Sigmoid colon (tissue), 7 donors: ENCODE measurements at places on chromosomes 12 and 14. TPM values are rescaled to one million over a fixed set of nuclear protein-coding genes. Genes with fewer than 3 reads are reported as not detected.

The OLR1 gene
- 0.36 TPM for total RNA-seq

DNA sequence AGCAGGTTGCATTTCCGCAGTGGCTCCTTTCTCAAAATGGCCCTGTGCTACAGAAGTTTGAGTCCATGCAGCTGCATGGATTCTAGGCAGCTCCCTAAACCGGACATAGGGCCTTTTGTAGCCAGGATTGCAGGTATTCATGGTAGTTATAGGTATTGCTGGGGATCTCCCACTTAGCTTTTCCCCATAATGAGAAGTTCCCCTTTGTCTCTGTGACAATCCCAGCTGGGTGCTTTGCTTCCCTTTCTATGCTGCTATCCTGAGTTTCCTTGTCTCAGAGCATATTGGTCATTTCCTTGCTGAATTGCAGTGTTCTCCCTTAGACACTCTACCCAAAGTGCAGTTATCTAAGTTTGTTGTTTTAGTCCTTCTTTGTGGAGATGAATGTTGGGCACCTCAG, 120.9 kb upstream of the MIS18BP1 start:
- no peak for DNase-seq

DNA sequence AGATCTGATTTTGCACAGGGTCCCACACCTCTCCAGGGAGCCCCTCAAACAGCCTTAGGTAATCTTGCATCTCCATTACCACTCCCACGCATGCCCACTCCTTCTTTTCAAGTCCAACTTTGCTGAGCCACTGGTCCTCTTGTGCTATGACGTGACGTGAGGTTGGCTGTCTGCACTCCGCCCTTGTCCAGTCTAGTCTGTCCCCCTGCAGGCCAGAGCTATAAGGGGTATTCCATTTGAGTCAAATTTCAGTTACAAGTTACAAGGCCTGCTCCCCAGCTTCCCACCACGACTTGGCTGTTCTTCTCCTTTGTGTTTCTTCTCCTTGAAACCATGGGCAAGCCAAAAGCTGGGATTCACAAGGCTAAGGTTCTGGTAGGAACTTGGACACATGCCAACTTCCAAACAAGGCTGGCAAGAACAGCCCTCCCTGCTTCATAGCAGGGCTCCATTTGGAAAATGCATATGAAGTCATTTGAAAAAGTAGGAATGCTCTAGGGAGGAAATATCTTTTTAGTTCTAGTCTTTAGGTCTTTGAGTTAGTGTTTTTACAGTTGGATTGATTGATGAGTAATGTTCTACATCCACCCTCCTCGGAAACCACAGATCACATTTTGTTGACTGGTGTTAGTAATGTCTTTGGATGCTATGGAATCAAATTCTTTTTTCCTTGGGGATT, 49.1 kb downstream of the KCNA1 start:
- no peak for DNase-seq

- DNase-seq: no peak
Observed at GRCh38 chr12:51601241-51601640, 10.2 kb downstream of the SCN8A start.

GRCh38 chr12:115308918-115309317, 624.9 kb upstream of the TBX3 start:
- no peak for DNase-seq

DNA sequence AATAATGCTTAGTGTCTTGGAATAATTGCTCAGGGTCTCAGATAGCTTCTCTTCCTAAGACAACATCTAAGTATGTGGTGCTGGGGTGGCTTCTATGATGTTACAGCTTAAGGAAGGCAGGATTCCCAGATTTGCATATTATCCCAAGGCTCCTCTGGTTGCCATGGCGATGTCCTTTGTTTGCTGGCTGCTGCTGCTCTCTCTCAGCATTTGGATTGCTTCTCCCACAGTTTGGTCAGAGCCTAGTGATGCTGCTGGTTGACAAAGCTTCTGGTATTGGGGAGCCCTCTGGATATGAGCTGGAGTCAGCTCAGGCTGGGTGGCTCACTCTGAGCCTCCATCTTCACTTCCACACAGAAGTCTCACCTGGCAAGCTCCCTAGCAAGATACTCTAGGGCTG, 56.4 kb upstream of the FBXO33 start:
- no peak for DNase-seq

DNA sequence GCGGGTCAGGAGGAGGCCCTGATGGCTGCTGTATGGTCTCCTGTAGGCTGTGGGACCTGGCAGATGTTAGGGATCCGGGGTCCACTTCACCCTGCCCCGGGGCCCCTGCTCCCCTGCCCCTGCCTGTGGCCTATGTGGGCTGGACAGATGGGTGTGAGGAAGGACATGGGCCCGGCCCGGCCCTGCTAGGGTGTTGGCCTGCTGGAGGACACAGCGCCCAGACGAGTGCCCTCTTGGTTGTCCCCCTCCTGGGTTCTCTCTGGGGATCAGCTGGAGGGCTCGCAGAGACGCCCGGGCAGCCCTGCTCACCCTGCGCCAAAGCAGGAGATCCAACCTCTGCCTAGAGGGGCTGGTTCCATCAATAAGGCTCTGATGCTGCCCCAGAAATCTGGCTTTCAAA, 36.2 kb downstream of the BEGAIN start:
- no peak for DNase-seq

GRCh38 chr12:106594447-106594846, 11.6 kb downstream of the RFX4 start:
- DNase-seq: no peak

- no peak for DNase-seq
Observed at GRCh38 chr12:110475426-110475825, 6.8 kb downstream of the FAM216A start.

The FAIM2 gene
- 12.8 TPM for total RNA-seq

GRCh38 chr14:97178781-97179180, 381.6 kb downstream of the VRK1 start:
- DNase-seq: no peak

DNA sequence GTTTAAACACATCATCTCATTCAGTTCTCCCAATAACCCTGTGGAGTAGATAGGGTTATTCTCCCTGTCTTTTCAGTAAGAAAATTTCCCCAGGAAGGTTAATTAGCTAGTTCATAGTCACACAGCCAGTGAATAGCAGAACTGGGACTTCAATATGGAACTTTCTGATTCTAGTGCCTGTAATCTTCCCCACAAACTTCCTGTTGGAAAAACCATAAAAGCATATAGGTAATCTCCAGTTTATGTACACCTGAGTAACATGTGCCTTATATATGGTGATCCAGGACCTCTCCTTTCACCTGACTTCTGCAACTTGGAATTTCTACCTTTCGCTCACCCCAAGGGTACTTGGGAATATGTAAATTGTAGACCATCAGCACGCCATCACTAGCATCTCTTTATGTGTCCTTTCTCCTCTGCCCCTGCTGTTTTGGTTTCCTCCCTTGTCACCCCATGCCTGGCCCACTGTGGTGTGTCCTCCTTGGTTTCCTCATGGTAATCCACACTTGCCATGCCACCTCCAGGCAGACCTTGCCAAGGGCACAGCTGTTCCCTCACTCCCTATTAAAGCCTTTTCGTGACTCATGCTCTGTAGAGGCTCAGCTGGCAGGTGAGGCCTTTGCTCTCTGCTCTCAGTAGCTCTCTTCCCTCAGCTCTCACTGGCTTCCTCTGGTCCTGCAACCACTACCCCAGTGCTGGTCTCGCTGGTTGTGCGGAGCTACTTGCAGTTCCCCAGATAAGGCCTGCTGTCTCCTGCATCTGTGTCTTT, 16.7 kb downstream of the TBC1D30 start:
- no peak for DNase-seq

DNA sequence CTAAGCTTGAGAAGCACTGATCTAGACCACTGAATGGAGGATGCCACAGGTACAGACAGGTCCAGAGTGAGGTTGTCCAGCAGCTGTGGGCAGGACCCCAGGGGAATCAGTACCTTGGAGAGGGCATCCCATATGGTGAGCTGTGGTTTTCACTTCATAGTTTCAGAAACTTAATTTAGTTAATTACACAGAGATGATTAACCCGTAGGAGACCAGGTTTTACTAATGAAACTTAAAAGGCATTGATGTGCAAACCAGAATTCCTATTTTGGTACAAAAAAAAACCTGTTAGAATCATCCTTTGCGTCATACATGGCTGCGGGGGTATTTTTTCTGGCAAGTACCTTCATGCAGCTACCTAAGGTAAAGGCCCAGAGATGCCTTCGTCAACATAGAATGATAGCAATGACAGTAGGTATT, 159.3 kb downstream of the DACT1 start:
- no peak for DNase-seq

The MYH6 gene
- not detected for total RNA-seq

GRCh38 chr12:34294671-34295365, 272.5 kb downstream of the ALG10 start:
- DNase-seq: peak; percentile 51

The RNASE1 gene
- total RNA-seq: 148 TPM

GRCh38 chr14:89276424-89276975, 140.5 kb downstream of the FOXN3 start:
- DNase-seq: no peak

The C14orf180 gene
- total RNA-seq: not detected

The ASB2 gene
- total RNA-seq: 154 TPM

- no peak for DNase-seq
Observed at GRCh38 chr14:100804558-100805309, 21.2 kb upstream of the MEG3 start.

DNA sequence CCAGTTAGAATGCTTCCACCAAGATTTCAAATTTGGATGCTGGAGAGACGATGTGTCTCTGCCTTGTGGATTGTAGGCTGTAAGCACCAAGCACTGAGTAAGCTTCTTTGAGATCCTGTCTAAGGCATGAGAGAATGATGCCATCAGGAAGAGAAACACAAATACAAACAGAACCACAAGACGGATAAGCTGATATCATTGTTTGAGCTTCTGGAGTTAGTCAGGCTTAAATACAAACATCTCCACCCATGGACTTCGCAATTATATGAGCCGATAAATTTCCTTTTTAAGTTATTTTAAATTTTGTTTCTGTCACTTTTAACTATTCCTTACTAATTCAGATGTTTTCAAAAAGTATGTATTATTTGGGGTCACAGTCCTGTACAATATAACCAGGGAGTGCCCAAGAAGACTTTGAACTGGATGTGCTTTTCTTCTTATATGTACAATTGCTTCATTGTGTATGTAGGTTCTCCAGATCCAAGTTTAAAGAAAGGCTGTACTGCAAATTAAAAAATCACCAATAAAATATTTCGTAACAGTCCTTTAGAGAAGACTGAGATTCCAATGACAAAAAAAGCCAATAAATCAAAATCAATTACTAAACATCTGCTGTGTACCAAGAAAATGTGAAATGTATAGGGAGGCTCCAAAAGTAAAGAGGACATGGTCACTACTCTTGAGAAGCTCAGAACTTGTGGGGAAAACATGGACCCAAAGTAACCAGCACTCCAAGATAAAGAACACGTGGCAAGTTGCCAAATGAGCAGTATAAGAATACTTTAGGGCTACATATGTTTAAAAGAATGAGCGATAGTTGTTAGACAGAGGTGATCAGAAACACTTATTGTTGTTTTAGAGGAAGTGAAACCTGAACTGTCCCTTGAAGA, 274.1 kb downstream of the ADAMTS20 start:
- no peak for DNase-seq

The PRB2 gene
- not detected for total RNA-seq

DNA sequence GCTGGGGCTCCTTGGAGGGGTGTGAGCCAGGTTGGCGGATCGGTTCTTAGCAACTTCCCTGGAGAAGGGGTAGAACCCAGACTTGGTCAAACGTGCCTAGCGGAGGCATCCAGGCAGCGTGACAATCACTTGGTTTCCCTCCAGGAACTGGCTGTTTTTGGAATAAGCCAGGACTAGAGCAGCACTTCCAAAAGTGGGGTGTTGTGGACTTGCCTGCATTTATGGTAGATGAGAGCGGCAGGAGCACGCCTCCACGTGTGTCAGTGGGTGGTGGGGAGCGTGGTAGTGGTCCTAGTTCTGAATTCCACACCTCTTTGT, 2.8 kb downstream of the PRMT8 start:
- no peak for DNase-seq

The AMIGO2 gene
- 59.2 TPM for total RNA-seq

The SERPINA3 gene
- total RNA-seq: 80.9 TPM

GRCh38 chr12:124913474-124914391, 717 bp downstream of the UBC start:
- DNase-seq: peak; percentile 94

GRCh38 chr12:121532503-121533393, 48.1 kb downstream of the KDM2B start:
- DNase-seq: no peak

- peak; percentile 14 for DNase-seq
Observed at GRCh38 chr12:128783129-128783574, 40.6 kb downstream of the SLC15A4 start.

- no peak for DNase-seq
Observed at GRCh38 chr12:87025976-87026375, 769.8 kb upstream of the MGAT4C start.

DNA sequence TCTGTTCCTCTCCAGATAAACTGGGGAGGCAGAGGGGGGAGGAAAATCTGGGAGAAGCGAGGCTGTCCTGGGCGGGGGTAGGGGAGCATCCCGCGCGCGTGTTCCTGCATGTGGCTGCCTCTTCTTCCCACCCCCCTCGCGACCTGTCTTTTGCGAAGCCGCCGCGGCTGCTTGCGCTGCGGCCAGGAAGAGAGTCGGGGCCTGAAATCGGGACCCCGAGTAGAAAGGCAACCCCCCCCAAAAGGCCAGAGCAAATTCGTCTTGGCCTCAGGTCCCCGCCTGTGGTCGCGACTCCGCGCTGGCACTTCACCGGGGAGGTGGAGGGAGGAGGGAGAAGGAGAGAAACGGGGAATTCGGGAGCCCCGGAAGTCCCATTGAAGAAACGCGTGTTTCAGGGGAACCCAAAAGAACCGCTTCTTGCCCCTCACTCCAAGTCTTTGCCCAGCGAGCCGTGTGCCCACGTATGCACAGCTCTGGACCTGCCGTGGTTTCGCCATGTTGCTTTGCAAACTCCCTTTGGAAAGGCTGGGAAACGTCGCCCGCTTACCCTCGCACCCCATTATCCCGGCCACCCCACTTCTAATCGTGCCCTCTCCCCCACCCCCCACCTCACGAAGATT, 944 bp downstream of the CCND2 start:
- DNase-seq: peak; percentile 81

DNA sequence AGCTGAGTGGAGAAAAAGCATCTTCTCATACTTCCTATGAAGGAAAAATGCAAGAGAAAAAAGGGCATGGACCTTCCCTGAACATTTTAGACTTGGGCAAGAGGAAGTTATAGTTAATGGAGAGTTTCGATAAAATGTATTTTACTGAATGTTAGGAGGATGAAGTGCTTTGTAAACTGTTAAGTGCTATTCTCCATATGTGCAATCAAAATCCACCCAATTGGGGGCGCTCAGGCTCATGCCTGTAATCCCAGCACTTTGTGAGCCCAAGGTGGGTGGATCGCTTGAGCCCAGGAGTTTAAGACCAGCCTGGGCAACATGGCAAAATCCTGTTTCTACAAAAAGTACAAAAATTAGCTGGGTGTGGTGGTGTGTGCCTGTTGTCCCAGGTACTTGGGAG, 1.9 kb upstream of the CNPY2 start:
- no peak for DNase-seq

The NUP37 gene
- 16.9 TPM for total RNA-seq

GRCh38 chr12:43208627-43209026, 343.4 kb downstream of the ADAMTS20 start:
- no peak for DNase-seq

DNA sequence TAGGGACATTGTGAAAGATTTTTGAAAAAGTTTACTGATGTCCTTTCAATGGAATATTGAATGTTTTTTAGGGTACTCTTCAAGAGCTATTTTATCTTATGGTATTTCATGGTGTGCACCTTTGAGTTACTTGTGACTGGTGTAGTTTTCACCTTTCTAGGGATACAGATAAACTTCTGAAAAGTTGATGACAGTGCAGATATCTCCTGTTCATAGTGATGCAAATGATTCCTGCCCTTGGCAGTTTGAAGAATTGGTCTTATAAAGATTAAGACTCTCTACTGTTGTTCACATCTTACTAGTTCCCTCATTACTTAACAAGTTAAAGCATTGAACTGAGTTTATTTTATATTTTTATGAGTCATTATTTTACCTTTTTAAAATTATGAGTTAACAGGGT, 408.9 kb downstream of the TRHDE start:
- DNase-seq: no peak
